Endothelial cell (in vitro differentiated cells): ENCODE measurements at places on chromosomes 11 and 22. TPM values are rescaled to one million over a fixed set of nuclear protein-coding genes. Genes with fewer than 3 reads are reported as not detected.
A peak's percentile ranks its signal among the peaks of the same experiment; 100 is the strongest.

Gene IGSF9B
- 6.6 TPM for total RNA-seq

Gene BTG4
- not detected for total RNA-seq

Gene RAG2
- total RNA-seq: not detected

DNA sequence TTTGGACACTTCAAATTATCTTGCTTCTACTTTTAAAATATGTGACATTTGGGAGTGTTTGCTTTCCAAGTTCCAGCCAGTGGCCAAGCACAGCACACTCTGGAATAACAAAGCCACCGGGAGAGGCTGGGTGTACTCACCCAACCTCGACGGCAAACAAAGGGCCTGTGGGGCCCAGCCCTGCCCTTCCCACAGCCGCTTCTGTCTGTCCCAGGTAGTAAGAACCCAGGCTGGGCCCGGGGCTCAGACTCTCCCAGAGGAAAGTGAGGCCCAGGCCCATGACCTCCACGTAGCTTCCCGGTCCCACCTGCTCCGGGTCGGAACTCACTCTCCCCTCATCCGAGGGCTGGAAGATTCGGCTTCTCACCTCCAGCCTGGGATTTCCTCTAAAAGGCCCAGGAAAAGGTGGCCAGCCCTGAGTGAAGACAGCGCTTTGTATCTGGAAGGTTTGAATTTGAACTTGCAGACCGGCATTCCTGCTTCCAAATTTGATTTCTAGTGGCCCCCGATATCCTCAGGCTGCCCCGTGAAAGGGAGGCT lies 93.5 kb downstream of the CELSR1 start:
- no peak for DNase-seq
- peaks cover 2% of the 10 kb centered on the region for H3K27me3 ChIP-seq
- H3K36me3 ChIP-seq: no peaks in the 10 kb centered on the region
- H3K4me3 ChIP-seq: no peak overlapping the region

- H3K27me3 ChIP-seq: peaks cover 2% of the 10 kb centered on the region
- no peak overlapping the region for H3K27ac ChIP-seq
- no peak overlapping the region for H3K4me3 ChIP-seq
- H3K36me3 ChIP-seq: no peaks in the 10 kb centered on the region
- peaks cover 12% of the 10 kb centered on the region for H3K4me1 ChIP-seq
Measured at GRCh38 chr22:30743257-30744020, 48.8 kb downstream of the OSBP2 start.

DNA sequence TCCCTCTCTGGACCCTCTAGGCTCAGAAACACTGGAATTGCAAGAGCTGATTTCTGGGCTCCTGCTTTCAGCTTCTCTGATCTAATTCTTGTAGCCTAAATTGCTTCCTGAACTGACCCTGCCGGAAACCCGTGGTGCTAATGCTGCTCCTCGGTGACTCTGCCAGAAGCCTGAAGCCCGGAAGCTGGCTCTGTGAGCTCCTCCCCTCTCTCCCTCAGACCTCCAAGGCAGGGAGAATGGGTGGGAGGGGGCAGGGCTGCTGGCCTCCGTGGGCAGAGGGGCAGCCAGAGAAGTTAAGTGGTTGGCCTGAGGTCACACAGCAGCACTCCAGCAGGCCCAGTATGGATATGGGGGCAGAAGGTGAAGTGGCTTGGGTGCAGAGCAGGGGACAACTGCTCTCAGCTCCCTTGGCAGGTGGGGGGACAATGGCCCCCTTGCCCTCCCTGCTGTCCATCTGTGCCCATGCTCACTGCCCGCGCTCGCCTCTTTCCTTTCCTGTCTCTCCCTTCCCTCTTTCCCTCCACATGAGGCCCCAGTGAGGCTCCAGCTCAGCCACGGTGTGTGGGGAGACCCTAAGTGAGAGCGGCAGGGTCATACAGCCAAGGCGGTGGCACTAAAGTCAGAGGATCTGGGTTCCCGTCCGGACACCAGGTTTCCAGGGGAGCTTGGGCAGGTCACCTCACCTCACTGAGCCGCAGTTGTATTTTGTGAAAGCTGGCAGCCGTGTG lies 16.2 kb downstream of the CAPN5 start:
- no peak for DNase-seq
- H3K27me3 ChIP-seq: peaks cover 2% of the 10 kb centered on the region
- H3K27ac ChIP-seq: no peak overlapping the region

DNA sequence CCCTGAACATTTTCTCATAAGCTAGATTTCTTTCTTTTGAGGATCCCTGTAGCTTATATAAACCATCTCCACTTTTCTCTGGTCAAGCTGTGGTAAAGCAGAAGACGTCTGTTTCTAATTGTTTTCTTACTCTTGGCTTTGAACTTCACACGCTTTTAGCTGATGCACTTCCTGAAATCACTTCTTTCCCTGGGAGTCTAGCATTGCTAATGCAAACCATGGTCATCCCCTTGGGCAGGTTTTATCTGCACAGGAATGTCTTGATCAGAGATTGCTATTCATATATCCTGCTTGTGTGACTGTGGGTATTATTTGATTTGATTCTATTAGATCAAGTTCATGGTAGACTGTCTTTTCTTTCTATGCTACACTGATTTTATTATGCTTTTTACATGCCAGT lies 199.2 kb upstream of the POU2AF2 start:
- no peak for DNase-seq
- no peaks in the 10 kb centered on the region for H3K4me1 ChIP-seq
- H3K36me3 ChIP-seq: no peaks in the 10 kb centered on the region
- no peak overlapping the region for H3K4me3 ChIP-seq
- H3K27me3 ChIP-seq: peaks cover 3% of the 10 kb centered on the region

DNA sequence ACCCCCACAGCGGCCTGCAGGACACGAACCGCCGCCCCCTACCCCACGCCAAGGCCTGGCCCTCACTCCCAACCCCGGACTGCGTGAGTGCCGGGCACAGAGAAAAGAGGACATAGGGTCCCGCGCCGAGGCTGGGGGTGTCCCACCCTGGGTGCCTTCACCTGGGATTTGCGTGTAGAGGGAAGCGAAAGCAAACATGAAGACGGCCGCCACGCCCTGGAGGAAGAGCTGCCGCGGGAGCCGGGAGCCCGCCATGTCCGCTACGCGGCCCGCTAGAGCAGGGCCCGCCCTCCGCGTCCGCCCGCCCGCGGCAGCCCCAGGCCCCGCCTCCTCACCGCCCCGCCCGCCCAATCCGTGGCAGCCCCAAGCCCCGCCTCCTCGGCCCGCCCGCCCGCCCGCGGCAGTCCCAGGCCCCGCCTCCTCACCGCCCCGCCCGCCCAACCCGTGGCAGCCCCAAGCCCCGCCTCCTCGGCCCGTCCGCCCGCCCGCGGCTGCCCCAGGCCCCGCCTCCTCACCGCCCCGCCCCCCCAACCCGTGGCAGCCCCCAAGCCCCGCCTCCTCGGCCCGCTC lies at the start of gene LMF2:
LMF2 (minus strand) TSS at position 282 of the 570 bp plus-strand sequence; CDS start at position 255, 27 bp downstream.
- H3K36me3 ChIP-seq: no peaks in the 10 kb centered on the region
- peaks cover 20% of the 10 kb centered on the region for H3K4me1 ChIP-seq
- H3K4me3 ChIP-seq: peak within 1 kb of the TSS; percentile 95
- H3K27ac ChIP-seq: peak within 1 kb of the TSS; percentile 84

GRCh38 chr22:23325183-23325582 lies 144.9 kb downstream of the BCR start:
- no peak overlapping the region for H3K4me3 ChIP-seq
- no peak for DNase-seq
- H3K36me3 ChIP-seq: no peaks in the 10 kb centered on the region
- no peaks in the 10 kb centered on the region for H3K27me3 ChIP-seq

- H3K4me3 ChIP-seq: no peak overlapping the region
- no peak overlapping the region for H3K27ac ChIP-seq
- peaks cover 4% of the 10 kb centered on the region for H3K36me3 ChIP-seq
- no peak for DNase-seq
Measured at GRCh38 chr11:8267280-8267679, 3.6 kb upstream of the LMO1 start.

DNA sequence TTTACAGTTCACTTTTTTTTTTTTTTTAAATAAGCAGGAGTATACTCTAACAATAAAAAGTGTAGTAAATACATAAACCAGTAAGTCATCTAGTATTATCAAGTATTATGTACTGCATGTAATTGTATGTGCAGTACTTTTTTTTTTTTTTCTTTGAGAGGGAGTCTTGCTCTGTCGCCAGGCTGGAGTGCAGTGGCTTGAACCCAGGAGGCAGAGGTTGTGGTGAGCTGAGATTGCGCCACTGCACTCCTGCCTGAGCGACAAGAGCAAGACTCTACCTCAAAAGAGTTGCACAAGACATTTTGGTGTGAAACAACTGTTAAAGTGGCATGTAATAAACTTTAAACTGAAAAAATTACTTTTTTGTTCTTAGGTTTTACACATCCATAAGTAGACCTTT lies 16.7 kb downstream of the BCL2L13 start:
- H3K4me1 ChIP-seq: no peaks in the 10 kb centered on the region
- no peak overlapping the region for H3K27ac ChIP-seq
- peaks cover 20% of the 10 kb centered on the region for H3K36me3 ChIP-seq
- H3K4me3 ChIP-seq: no peak overlapping the region
- DNase-seq: no peak
- H3K27me3 ChIP-seq: peaks cover 3% of the 10 kb centered on the region

GRCh38 chr11:64339754-64340408 lies at the start of gene CCDC88B:
Gene CCDC88B, plus strand, starts transcription at chr11:64340204. Its CDS starts 63 bp downstream, at chr11:64340267.
- H3K4me1 ChIP-seq: peaks cover 4% of the 10 kb centered on the region
- H3K27me3 ChIP-seq: peaks cover 4% of the 10 kb centered on the region
- no peaks in the 10 kb centered on the region for H3K36me3 ChIP-seq
- H3K27ac ChIP-seq: peak within 1 kb of the TSS; percentile 27

DNA sequence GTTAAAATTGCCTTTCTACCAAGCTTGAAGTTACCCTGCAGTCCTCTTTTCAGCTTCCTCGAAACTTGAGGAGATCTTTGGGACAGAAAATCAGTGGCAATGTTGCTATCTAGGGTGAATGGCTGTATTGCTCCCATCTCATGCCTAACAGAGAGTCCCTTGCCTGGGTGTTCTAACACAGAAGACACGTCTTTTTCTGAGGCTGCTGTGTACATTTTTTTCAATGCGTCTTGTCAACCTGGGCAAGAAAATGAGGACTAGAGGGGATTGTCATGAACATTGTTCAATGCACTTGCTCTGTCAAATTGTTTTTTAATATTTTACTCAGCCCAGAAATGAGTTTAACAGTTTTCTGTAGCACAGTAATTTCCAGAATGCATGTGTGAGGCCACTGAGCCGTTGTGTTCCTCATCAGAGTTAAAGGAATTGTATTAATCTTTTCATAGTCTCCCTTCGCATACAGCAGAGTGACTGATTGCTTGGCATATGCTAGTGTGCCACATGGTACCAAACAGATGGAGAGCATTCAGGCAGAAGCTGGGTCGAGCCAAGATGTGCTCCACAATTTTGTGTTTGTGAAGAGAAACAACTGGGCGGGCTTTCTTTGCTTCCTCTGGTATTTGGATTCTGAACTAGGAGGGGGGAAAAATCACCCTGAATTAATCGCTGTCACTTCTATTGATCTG lies 86.0 kb downstream of the CASP12 start:
- H3K4me3 ChIP-seq: no peak overlapping the region
- no peak for DNase-seq
- peaks cover 3% of the 10 kb centered on the region for H3K4me1 ChIP-seq
- no peaks in the 10 kb centered on the region for H3K27me3 ChIP-seq
- H3K36me3 ChIP-seq: no peaks in the 10 kb centered on the region

DNA sequence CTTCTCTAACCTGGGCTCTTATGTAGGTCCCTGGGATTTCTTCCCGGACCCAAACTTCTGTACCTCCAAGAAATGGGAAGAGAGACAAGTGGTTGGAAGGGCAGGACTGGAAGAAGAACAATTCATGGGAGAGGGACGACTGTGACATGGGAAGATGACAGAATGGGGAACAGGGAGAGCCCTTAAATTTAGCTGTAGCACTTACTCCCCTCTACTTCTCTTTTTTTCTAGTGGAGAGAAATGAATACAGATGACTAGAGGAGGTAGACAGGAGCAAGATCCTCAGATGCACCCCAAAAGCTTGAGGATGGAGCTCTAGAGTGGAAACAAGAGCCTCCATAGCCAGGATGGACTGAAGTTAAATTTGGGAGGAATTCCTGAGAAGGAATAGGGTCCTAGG lies 2.3 kb downstream of the RHOG start:
- H3K27ac ChIP-seq: peak overlapping the region; percentile 94
- DNase-seq: no peak
- H3K36me3 ChIP-seq: peaks cover 36% of the 10 kb centered on the region
- peak overlapping the region; percentile 97 for H3K4me3 ChIP-seq
- peaks cover 27% of the 10 kb centered on the region for H3K27me3 ChIP-seq
- peaks cover 59% of the 10 kb centered on the region for H3K4me1 ChIP-seq

- H3K4me1 ChIP-seq: peaks cover 63% of the 10 kb centered on the region
- no peak overlapping the region for H3K27ac ChIP-seq
- no peak for DNase-seq
- H3K36me3 ChIP-seq: peaks cover 17% of the 10 kb centered on the region
- peaks cover 4% of the 10 kb centered on the region for H3K27me3 ChIP-seq
Measured at GRCh38 chr22:32828150-32828549, 26.6 kb downstream of the TIMP3 start.
